ENCODE measurements at places on chromosomes 3 and 15. TPM values are rescaled to one million over a fixed set of nuclear protein-coding genes. Genes with fewer than 3 reads are reported as not detected.

DNA sequence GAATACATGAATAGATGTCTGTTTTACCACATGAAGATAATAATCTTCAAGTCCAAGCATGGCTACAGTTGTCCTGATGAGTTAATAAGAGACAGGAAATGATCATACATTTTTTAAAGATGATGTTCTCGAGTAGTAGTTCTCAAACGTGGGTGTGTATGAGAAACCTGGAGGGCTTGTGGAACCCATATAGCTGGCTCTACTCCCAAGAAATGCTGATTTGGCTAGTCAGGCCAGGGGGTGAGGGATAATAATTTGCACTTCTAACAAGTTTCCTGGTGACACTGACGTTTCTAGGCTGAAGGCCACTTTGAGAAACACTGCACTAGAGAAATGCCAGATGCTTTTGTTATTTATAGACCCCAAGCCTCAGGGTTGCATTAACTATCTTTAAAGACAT, 37.0 kb downstream of the ROPN1B start:
- no peak for DNase-seq

Gene FAM162A
- total RNA-seq, result 127 TPM

- no peak for DNase-seq
Observed at GRCh38 chr3:149115114-149115513, 14.3 kb upstream of the HPS3 start.

DNA sequence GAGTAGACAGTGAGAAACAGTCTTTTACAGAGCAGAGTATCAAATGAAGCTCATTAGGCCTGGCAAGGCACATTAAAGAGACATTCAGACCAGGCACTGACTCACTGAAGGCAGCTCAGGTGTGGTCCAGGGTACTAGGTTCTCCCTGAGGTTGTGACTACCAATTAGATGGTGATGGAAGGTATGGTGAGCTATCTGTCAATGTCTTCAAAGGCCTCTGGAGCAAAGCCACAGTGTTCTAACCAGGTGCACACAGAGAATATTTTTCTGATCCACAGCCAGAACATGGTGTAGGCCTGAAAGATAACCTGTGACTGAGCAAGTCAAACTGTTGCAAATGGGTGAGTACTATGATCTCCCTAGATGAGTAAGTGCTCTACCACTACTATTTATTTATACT, 51.5 kb downstream of the EOMES start:
- DNase-seq, result no peak

- no peak for DNase-seq
Observed at GRCh38 chr3:11145888-11146287, 8.4 kb upstream of the HRH1 start.

DNA sequence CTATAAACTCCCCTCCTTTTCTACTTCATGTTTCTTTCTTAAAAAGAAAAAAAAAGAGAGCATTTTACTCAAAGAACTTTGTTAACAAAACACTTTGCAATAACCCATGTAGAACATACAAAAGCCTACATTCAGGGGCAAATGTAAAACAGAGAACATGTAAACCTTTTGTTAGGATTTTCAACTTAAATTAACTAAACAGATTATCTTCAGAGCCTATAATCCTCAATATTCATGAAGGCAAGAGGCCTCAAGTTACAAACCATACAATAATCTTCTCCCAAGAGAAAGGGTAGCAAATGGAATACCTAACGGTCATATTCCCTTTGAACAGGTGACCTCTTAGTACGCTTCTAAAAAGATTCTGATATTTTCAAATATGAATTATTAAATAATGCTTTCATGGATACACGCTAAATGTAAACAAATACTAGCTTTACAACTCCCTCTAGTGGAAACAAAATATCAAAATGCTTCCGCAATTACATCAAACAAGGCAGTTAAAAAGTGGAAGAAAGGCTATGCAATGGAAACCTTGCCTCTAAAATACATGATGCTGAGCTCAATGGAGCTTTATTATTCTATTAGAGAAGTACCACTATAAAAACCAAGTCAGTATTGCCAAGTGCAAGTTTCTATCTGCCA, 9.9 kb downstream of the CEP152 start:
- no peak for DNase-seq

DNA sequence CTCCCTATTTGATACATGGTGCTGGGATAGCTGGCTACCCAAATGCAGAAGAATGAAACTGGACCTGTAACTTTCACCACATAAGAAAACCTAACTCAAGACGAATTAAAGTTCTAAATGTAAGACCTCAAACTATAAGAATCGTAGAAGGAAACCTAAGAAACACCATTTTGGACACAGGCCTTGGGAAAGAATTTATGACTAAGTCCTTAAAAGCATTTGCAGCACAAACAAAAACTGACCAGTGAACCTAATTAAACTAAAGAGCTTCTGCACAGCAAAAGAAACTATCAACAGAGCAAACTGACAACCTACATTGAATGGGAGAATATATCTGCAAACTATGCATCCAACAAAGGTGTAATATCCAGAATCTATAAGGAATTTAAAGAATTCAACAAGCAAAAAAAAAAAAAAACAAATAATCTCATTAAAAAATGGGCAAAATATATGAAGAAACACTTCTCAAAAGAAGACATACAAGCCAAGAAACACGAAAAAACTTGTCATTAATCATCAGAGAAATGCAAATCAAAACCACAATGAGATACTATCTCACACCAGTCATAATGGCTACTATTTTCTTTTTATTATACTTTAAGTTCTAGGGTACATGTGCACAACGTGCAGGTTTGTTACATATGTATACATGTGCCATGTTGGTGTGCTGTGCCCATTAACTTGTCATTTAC, 37.0 kb downstream of the HDGFL3 start:
- DNase-seq, result no peak

DNA sequence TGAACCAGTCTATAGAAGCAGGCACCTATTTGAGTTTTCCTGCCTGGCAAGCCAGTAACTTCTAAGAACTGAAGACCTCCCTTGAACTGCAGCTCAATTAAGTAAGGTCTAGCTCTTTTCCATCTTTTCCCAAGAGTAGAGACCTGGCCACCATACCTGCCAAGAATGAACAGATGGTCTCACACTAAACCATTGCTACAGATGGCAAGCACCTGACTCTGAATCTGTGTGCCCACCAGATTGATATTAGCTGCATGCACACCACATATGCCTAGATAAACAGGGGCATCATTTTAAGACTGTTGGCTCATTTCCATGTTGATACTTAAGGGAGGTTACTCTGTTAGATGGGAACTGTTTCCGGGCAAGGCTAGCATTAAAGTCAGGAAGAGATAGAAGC, 34.8 kb upstream of the GSK3B start:
- no peak for DNase-seq
